ENCODE measurements at places on chromosomes 2 and 18. TPM values are rescaled to one million over a fixed set of nuclear protein-coding genes. Genes with fewer than 3 reads are reported as not detected.

GRCh38 chr2:45289997-45290709 lies 280.9 kb upstream of the SIX2 start:
- no peak for DNase-seq

GRCh38 chr2:43114210-43114609 lies 112.2 kb downstream of the ZFP36L2 start:
- no peak for DNase-seq

DNA sequence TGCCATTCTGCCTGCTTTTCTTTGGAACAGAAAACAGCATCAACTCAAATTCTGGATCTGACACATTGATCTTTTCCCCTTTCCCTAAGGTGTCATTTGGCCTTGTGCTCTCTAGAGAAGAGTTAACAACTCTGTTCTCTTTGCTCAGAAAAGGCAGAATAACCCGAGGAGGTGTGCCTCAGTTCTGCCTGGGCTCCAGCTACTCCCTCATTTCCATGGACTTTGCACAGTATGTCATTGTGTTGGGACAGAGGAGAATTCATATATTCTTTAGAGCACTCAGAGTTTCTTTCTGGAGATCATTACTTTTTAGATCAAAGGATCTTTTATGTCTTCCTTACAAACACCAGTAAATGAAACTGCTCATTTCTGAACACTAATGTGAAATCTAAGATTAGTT lies 249.1 kb downstream of the PHLPP1 start:
- no peak for DNase-seq

- no peak for DNase-seq
Observed at GRCh38 chr18:57951117-57951796, 92.8 kb upstream of the NEDD4L start.

DNA sequence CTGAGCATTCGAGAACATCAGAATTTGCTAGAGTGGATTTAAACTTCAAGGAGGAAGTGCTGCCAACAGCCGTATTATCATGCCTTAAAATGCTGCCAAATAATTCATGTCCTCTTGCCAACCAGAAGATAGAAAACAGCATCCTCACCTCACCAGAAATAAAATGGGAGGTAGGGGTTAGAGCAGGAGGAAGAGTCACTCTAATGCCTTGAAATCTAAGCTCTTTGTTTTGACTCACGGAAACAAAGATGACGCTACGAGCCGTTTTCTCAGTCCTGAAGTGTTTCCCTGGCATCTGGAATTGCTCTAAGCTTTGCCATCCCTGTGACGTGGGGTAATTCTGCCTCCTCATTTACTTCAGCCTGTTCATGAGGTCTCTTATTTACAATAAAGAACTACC lies 97.1 kb downstream of the PRPF40A start:
- no peak for DNase-seq

- no peak for DNase-seq
Observed at GRCh38 chr2:3299703-3300102, 77.9 kb downstream of the EIPR1 start.

GRCh38 chr2:102498414-102498813 lies 25.4 kb downstream of the SLC9A4 start:
- DNase-seq: no peak

- DNase-seq: peak; percentile 78
Observed at GRCh38 chr18:3603421-3604234, 153.7 kb downstream of the TGIF1 start.

GRCh38 chr2:61415265-61415664 lies 55.6 kb downstream of the USP34 start:
- no peak for DNase-seq

DNA sequence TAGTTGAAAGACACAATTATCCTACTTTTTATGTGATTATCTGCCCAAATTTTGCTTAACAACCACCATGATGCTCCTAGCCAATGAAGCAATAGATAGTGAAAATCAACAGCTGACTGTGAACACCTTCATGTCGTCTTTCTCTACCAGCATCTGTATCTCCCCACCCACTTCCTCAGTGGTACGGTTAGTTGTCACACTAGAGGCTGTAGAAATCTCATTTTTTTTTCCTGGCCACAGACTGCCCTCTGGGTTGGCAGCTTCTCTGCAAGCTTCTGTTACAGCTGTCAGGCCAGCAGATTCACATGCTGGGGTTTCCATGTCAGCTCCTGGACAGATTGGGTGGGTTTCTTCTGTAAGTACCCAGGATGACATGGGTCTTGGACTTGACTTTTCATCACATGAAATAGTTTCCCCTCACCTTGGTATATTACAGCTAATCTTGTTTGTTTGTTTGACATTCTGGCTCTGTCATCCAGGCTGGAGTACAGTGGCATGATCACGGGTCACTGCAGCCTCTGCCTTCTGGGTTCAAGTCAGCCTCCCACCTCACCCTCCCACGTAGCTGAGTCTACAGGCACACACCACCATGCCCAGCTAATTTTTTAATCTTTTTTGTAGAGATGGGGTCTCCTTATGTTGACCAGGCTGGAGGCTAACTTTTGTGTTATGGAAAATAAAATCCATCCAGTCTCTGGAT lies 24.3 kb downstream of the STAT4 start:
- no peak for DNase-seq

- DNase-seq: no peak
Observed at GRCh38 chr18:67261931-67262552, 254.5 kb downstream of the DSEL start.

- no peak for DNase-seq
Observed at GRCh38 chr2:185859506-185859905, 120.9 kb downstream of the FSIP2 start.

DNA sequence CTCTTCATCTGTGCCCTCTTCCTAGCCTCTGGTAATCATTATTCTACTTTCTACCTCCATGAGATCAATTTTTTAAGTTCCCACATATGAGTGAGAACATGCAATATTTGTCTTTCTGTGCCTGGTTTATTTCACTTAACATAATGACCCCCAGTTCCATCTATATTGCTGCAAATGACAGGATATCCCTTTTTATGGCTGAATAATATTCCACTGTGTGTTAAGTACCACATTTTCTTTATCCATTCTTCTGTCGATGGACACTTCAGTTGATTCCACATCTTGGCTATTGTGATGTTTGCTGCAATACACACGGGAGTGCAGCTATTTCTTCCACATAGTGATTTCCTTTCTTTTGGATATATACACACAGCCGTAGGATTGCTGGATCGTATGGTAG lies 43.9 kb upstream of the CNOT11 start:
- DNase-seq: no peak

DNA sequence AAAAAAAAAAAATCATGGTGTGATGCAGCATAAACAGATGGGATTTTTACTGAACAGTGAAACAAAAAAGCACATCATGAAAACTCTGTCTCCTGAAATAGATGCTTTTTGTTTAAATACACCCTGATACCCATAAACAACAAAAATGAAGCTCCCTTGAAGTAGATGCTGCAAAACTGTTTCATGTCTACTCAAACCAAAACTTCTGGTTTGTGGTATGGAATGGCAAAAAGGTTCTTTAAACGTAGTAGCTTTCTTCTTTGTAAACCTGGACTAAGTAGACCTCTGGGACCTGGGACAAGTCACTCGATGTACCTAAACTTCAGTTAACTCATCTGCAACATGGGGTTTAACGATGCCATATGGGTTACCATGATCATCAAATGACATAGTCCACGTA lies 64.4 kb upstream of the RAPH1 start:
- no peak for DNase-seq

DNA sequence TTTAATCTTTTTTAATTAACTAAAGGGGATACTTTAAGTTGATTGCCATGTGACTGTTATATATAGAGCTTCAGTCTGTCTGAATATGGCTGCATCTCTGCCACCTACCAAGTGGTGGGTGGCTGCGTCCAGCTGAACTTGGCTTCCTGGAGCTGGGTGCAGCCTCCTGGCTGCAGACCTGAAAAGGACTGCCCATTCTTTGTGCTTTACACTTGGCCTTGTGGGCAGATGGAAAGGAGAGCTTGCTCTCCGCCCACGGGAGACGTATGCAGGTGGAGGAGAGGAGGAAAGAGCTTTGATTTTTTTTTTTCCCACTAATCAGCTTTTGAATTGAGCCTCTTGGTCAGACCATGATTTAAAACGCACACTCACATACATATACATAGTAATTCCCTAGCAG lies 34.7 kb downstream of the NCK2 start:
- DNase-seq: no peak

DNA sequence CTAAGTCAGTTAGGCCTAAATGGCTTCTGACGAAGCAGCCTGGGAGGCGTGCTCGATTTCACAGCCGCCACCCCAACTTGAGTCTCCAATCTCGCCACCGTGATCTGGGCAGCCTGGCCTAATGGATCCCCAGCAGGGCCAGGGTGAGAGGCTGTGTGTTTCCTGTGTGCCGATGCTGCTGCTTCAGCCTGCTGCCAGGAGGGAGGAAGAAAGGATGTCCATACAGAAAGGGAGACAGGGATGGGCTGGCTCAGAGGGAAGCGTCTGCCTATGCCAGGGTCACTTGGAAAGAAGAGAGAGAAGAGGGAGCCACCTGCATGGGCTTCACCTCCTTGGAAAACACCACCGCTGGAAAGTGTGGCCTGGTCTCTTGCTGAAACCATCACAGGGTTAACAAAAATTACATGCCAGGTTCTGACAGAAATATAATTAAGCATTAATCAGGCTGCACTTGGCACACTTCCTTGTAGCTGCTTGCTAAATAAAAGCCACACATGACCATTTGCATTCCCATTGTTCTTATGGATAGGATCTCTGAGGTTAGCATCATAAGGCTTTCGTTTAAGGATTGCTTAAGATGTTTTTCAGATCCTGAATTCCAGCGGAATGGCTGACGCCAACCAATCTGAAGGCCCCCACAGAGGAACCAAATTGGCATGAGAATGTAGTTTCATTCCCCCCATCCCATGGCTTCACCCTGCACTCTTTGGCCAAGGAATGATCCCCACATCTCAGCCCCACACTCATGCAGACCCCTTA lies 108.8 kb upstream of the SLC1A4 start:
- no peak for DNase-seq

GRCh38 chr2:136131961-136132824 lies 14.2 kb upstream of the CXCR4 start:
- DNase-seq: peak; percentile 86

GRCh38 chr2:234496055-234496834 lies 636 bp downstream of the ARL4C start:
- DNase-seq: no peak

- DNase-seq: peak; percentile 21
Observed at GRCh38 chr18:9631814-9632496, 17.6 kb upstream of the PPP4R1 start.

- DNase-seq: no peak
Observed at GRCh38 chr2:16615687-16616615, 49.7 kb downstream of the CYRIA start.

- DNase-seq: no peak
Observed at GRCh38 chr2:131577812-131578211, 50.1 kb downstream of the CCDC74A start.

DNA sequence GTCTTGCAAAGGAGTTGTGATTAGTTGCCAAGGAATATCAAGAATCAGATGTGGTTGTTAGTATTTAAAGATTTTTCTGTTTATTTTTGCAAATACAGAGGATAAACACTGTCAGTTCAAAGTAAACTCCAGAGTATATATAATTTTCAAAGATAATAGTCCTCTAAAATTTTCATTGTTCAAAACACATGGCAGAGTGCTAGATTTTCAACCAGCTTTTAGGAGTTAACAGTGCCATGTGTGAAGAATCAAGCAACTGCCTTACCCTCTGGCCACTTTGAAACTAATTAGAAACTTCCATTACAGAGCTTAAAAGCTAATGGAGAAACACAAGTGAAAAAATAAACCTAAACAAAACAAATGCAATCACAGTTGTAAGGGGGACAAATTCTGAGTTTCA lies 1605.6 kb upstream of the ZEB2 start:
- no peak for DNase-seq

- no peak for DNase-seq
Observed at GRCh38 chr18:14941792-14942191, 193.8 kb downstream of the ANKRD30B start.

- no peak for DNase-seq
Observed at GRCh38 chr2:62180975-62181374, 14.9 kb upstream of the B3GNT2 start.

DNA sequence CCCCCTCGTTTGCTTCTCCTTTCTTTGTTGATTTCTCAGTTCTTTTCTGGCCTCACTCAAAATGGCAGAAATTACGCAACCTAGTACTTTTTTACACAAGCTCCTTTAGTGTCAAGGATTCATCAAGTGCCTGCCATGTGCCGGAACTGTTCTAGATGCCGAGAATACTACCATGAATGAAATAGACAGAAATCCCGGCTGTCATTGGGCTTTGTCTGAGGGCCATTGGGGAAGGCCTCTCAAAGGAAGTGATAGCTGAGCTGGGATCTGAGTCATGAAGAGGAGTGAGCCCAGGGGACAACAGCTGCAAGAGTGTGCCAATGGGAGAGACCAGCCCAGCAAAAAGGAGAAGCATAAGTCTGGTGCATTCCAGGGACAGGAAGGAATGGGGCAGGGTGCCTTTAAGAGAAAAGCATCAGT lies 34.3 kb upstream of the PPP1CB start:
- no peak for DNase-seq

DNA sequence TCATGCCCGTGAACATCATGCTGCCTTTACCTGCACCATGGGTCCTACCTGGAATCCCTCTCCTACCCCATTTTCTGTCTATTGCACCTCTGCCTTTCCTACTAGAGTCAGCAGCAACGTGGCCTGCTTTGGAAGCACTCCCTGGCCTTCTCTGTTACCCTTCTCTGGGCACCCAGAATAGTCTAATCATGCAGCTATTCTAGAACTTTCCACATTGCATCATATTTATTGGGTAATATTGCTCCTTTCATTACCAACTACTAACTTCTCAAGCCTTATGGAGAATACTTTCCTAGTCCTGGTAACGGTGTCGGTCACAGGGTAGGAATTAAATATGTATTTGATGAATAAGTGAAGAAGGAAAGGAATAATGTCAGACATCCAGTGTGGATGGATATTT lies 33.3 kb upstream of the CREG2 start:
- DNase-seq: no peak

GRCh38 chr2:3483227-3483985 lies 35.9 kb downstream of the ADI1 start:
- DNase-seq: no peak

EVX2 gene
- not detected for total RNA-seq

ZNF516 gene
- 53.3 TPM for total RNA-seq

KYNU gene
- total RNA-seq: 0.75 TPM

PLA2R1 gene
- not detected for total RNA-seq

SCN3A gene
- not detected for total RNA-seq

MROH2A gene
- total RNA-seq: 2.6 TPM

HK2 gene
- total RNA-seq: 111 TPM

CRYGC gene
- total RNA-seq: not detected

SP100 gene
- 148 TPM for total RNA-seq

HOXD1 gene
- total RNA-seq: not detected

CHRNG gene
- total RNA-seq: not detected

POTEC gene
- not detected for total RNA-seq

INSIG2 gene
- total RNA-seq: 17.8 TPM

PTPN2 gene
- 72.2 TPM for total RNA-seq

CTNNA2 gene
- not detected for total RNA-seq
